ENCODE measurements at places on chromosomes 16 and 17.

GRCh38 chr17:77882040-77882439 is 76.5 kb upstream of the TNRC6C start:
- DNase-seq = no peak

GRCh38 chr16:27531826-27532800 is 17.6 kb downstream of the GTF3C1 start:
- no peak for DNase-seq

- no peak for DNase-seq
Measured at GRCh38 chr16:53626811-53627210, 76.8 kb downstream of the RPGRIP1L start.

GRCh38 chr17:62656446-62656845 is 29.0 kb downstream of the MRC2 start:
- no peak for DNase-seq

DNA sequence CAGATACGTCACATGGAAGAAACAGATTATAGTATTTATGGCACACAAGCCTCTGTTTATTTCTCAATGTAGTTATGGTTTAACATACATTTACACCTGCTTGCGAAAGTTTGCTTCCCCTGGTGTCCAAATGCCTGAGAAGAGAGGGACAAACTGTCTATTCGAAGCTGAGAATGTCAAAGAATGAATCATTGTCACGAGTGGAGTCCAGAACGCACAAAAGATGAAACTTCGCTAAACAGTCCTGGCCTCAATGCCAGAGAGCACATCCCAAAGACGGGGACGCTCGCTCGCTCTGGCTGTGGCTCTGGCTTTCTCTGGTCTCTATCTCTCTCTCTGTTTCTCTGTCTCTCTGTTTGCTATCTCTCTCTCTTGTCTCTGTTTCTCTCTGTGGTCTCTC is 298.8 kb downstream of the FOXL1 start:
- DNase-seq = no peak

GRCh38 chr17:38434178-38434665 is 6.0 kb downstream of the ARHGAP23 start:
- DNase-seq = no peak

GRCh38 chr16:31089199-31089598 is 456 bp upstream of the PRSS53 start:
- no peak for DNase-seq

DNA sequence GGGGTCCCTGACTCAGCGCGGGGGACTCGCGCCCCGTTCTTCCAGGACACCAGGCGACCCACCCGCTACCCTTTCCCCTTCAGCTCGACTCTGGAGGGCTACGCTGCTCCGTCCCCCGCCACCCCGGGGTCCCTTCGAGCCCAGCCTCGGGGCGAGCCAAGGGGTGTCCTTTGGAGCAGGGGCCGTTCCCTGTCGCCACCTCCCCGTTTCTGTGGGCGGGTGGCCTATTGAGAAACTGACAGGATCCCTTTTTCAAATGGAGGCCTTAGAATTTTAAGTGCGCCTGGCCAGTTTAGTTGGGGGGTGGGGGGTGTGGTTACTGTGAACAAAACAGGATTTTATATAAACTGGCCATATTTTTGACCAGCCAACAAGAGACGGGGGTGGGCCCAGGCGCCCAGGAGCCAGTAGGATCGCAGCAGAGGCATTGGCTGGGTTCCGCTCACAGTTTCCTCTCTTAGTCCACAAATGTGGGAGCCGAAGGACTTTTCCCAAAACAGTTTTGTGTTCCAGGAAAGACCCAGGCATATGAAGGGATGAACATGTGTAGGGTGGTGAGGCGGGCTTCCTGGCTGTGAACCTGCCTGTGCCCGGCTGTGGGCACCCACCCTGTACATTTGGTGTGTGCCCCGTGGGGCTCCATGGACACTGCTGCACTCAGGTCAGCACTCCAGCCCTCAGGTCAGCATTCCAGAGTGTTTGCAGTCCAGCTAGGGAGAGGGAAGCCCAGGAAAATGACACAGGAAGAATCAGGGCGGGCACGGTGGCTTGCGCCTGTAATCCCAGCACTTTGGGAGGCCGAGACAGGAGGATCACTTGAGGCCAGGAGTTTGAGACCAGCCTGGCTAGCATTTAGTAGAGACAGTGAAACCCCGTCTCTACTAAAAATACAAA is 722 bp upstream of the TIMP2 start:
- no peak for DNase-seq

DNA sequence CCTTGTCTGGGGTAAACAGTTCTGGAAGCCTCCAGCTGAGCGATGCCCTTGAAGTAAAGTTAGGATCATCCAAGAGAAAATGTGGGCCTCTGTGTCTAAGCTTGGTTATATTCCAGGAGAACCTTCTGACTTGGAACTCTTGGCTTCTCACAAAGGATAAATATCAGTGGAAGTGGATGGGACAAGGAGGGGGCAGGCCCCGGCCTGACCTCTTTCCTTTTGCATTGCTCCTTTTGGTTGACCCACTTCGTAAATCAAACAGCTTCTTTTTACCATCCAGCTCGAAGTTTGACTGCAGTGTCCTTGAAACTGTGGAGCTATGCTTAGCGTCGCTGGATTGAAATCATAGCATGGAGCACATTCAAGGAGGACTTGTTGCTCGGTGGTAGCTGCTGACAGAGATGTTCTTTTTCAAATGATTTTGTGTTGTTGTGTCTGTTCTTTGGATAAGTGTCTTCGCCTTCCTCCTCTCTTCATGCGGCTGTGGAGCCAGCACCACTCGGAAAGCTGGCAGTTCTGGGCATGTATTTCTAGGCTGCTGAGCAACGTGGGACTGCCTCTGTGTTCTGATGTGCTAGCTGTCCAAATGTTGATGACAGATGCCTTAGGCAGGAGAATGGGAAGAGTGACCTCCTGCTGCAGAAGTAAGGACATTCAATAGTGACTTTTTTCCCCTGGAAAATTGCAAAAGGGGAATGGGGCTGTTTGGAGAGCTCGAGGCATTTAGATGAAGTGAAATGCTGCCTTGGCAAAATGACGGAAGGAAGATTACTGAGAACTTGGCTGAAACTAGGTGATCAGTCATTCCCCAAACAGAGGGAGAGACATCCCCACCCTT is 4.5 kb downstream of the MINK1 start:
- DNase-seq = no peak

- no peak for DNase-seq
Measured at GRCh38 chr17:75985986-75986385, 6.9 kb downstream of the TEN1 start.

DNA sequence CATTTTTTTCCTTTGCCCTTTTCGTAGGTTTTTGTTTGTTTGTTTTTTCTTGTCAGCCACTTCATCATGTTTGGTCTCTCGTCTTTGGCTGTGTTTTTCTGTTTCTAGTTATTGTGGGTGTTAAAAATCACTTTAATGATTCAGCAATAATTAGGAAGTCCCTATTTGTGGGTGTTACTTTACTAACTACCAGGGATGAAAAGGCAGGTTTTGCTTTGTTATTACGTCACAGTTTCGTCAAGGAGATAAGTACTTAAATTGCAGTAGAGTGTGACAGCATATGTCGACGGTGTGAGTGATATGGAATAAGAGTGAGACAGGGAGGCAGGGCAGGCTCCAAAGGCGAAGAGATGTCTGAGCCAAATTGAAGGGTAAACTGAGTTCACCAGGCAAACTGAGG is 479.6 kb downstream of the WWOX start:
- DNase-seq = no peak

GRCh38 chr17:64773836-64774761 is 112.0 kb upstream of the SMURF2 start:
- DNase-seq = peak; percentile 29

DNA sequence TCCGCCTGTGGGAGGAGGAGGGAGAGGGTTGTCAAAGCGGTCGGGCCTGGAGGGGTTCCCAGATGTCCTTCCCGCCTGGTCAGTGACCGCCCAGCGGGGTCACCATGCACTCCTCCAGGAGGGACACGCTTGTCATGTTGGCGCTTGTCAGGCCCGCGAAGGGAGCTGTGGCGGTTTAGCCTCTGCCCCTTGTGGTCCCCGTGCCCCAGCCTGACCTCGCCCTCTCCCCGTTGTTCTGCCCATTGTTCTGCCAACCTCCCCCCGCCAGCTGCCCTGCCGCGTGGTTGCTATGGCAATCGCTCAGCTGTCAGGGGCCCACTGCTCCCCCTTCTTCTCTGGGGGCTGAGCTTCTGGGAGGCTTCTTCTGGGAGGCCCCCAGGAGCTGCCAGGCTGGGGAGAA is 146.4 kb upstream of the CIBAR2 start:
- DNase-seq = no peak

DNA sequence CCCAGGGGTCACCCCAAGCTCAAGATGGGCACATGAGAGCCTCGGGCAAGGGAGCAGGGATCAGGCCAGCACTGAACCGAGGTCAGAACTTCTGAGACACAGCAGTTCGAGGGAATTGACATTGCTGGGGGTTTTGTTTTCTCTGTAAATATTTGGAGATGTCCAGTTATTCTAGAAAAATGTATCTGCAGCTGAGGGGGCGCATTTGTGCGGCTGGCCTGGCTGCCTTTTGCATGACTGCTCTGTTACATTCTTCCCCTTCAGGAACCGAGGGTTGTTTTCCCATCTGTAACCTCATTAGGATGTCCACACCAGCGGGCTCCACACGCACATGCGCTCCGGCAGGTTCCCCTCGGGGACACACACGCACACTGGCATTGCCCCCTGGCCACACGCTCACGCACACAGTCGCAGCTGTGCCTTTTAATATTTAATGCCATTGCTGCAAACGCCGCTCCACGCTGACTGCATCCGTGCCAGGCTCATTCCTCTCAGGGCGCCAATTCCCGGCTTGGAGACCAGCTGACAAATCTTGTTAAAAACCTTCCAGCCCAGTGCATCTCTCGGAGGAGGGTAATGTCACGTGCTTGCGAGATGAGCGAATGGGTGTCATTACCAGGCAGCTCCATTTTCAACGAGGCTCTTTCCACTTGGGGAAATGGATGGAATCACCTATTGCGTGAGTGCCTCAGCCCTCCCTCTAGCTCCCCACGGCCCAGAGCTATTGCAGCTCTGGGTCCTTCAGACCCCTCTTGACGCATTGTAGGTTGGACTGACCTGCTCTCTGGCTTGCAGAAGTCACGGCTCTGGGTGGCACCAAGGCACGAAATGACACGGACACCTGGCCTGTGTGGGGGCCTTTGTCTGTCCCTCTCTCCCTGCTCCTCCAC is 13.1 kb downstream of the CCR7 start:
- peak; percentile 68 for DNase-seq

DNA sequence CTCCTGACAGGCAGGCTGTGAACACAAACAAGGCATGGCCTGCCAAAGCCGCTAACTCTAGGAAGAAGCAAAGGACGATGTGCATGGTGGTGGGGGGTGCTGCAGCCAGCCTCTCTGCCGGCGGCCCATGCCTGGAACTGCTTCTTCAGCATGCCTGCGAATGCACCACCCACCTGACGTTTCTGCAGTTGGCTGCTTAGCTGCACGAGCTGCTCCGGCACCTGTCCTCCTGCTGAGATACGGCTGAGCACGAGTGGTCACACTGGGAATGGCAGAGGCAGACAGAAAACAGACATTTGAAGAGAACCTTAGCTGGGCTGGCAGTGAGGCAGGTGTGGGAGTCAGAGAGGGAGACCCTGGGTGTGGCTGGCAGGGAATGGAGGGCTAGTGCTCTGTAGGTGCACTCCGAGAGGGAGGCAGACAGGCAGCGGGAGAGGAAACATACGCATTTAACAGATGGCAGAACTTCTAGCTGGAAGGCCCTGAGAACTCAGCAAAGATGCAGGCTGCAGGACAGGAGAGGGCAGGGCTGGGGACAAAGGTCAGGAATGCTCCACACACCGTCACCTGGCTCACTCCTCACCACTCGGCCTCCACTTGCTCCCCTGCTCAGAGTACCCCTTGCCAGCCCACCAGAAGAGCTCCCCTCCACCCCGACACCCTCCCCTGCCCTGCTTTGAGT is 5.2 kb downstream of the FLCN start:
- no peak for DNase-seq

DNA sequence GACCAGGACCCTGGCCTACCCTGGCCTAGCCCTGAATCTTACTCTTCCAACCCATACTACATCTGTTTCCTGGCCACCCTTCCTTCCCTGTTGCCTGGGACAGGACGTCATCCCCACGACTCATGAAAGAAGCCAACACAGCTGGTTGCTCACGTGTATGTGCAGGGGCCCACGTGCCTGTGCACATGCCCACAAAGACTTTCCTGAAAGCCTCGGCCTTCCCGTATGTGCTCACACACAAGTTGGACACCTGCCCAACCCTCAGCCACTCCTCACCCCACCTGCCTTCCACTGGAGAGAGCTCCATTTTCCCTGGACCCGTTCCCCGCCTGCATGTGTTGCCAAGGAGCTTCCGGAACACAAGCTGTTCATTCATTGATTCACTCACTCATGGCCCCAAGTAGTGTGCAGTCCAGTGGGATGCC is 7.0 kb downstream of the PLXDC1 start:
- peak; percentile 67 for DNase-seq

DNA sequence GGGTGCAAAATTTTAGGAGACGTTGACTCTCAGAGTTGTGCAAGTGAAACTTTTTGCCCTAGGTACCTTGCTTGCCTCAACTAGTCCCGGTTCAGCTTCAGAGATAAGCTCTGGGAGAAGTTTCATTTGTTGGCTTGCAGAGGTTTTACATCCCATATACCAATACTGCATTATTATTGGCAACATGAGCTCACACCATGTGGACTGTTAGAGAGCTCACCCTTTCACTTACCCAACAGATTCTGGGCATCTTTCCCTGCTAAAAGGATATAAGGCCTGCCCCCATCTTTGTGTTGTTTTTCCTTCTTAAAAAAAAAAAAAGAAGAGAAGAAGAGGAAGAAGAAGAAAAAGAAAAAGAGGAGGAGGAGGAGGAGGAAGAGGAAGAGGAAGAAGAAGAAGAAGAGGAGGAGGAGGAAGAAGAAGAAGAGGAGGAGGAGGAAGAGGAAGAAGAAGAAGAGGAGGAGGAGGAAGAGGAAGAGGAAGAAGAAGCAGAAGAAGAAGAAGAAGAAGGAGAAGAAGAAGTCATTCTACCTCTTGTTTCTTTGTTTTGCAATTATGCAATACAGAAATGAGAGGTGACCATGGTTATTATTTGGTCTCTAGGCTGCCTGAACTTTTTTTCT is 292.6 kb upstream of the IRX3 start:
- DNase-seq = no peak

- no peak for DNase-seq
Measured at GRCh38 chr17:64515419-64515818, 8.6 kb downstream of the CEP95 start.

DNA sequence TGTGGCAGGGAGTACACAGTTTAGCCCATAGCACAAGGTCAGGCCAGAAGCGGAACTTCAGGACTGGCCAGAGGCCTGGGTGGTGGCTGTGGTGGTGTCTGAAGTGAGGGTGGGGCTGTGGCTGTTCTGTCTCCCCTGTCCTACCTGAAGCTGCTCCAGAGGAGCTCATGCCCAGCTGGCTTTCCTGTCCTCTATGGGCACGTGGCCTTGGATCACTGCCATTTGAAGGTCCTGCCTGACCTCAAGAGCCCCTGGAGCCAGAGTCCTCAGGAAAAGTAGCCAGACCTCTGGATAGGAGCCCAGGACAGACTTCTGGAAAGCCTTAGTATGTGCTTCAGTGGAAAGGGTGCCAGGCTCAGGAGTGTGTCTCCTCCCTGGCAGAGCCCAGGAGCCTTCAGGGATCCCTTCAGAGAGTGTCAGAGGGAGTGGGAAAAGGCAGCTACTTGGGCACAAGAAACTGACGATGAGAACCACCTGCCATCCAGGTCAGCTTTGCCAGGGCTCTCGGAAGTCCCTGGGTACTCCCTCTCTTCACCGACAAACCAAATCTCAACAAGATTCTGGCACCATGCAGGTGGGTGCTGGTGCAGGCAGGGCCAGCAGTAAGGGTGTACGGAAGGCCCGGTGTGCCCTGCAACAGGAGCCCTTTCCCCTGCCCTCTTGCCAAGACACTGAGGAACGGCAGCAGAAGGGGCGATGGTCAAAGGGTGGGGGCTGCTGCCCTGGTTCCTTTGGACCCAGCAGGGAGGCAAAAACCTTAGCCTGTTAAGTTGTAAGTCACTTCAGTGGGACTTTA is 153.7 kb downstream of the NTN1 start:
- no peak for DNase-seq
